ENCODE measurements at places on chromosomes 7 and 10.

GRCh38 chr7:334618-335357, 44.8 kb downstream of the FOXL3 start:
- no peak for DNase-seq

- DNase-seq = no peak
These were observed 71.0 kb upstream of the GTF2I start for GRCh38 chr7:74586258-74587175.

DNA sequence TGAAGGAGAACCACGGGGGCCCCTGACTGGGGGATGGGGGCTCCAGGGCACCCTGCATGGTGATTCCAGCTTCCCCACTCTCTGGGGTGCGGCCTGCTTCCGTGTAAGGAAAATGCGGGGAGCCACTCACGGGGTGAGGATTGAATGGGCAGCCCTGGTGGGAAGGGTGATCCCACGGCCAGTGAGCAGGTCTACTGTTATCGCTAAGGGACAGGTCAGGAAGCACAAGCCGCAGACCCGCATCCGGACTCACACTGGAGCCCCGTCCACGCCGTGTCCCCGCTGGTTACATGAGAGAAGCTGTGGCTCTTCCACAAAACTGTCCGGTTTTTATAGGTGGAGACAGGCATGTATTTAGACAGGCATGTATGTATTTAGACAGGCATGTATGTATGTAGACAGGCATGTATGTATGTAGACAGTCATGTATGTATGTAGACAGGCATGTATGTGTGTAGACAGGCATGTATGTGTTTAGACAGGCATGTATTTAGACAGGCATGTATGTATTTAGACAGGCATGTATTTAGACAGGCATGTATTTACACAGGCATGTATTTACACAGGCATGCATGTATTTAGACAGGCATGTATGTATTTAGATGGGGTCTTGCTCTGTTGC, 5.7 kb downstream of the PSMG3 start:
- DNase-seq = no peak

GRCh38 chr10:119245272-119245671, 37.9 kb downstream of the GRK5 start:
- DNase-seq = no peak

- no peak for DNase-seq
These were observed 195.0 kb downstream of the GPR37 start for GRCh38 chr7:124570558-124570957.

- DNase-seq = no peak
These were observed 441.1 kb downstream of the POM121L12 start for GRCh38 chr7:53476566-53476965.

GRCh38 chr10:106836933-106837663, 327.4 kb downstream of the SORCS1 start:
- no peak for DNase-seq

DNA sequence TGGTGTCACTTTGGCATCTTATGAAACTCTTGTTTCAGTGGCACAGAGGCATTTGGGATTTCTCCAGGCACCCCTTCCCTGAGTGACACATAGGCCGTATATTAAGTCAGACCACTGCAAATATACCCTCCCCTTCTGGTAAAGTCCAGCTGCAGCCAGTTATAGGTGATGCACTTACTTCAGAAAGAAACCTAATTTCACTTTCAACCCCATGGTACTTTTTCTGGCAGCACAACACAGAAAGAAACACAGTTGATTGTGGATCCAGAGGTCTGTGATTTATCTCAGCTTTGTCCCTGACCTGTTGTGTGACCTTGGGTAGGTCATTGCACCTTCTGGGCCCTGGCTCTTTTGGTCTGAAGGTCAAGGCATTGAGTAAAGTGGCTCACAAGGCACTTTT, 173.2 kb downstream of the BUB3 start:
- DNase-seq = no peak

- DNase-seq = no peak
These were observed 118.1 kb downstream of the GNAT3 start for GRCh38 chr7:80393786-80394185.

GRCh38 chr10:133100706-133101415, 13.1 kb downstream of the ADGRA1 start:
- DNase-seq = no peak

GRCh38 chr7:44541876-44542610, 913 bp upstream of the NPC1L1 start:
- DNase-seq = no peak

GRCh38 chr7:24611130-24611529, 37.9 kb downstream of the PALS2 start:
- no peak for DNase-seq

- DNase-seq = no peak
These were observed 316.7 kb downstream of the OTUD1 start for GRCh38 chr10:23755556-23755955.

DNA sequence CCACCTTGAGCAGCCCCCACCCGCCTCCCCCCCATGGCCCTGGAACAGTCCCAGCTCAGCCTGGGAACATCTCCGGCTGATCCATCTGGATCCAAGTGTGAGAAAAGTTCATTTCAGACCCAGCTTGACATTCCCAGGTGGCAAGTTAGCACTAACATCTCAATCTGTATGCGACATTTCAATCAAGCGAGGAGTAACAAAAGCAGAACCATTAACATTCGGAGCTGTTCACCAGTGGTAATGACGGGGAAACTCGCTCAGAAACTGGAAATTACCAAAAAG, 65.4 kb downstream of the PAX2 start:
- no peak for DNase-seq

GRCh38 chr7:2104107-2104710, 128.5 kb downstream of the MAD1L1 start:
- peak; percentile 63 for DNase-seq

GRCh38 chr10:14291296-14291695, 39.4 kb downstream of the FRMD4A start:
- DNase-seq = no peak

- no peak for DNase-seq
These were observed 15.7 kb downstream of the TMEM106B start for GRCh38 chr7:12226756-12227155.

Measured in stimulated activated naive CD4-positive, alpha-beta T cell treated with Interleukin-2 at 50 U/mL for 16 hours (primary cell).